ENCODE measurements at places on chromosomes 7 and 10.

- no peak for DNase-seq
These were observed 291.9 kb downstream of the PARD3 start for GRCh38 chr10:34523017-34523767.

DNA sequence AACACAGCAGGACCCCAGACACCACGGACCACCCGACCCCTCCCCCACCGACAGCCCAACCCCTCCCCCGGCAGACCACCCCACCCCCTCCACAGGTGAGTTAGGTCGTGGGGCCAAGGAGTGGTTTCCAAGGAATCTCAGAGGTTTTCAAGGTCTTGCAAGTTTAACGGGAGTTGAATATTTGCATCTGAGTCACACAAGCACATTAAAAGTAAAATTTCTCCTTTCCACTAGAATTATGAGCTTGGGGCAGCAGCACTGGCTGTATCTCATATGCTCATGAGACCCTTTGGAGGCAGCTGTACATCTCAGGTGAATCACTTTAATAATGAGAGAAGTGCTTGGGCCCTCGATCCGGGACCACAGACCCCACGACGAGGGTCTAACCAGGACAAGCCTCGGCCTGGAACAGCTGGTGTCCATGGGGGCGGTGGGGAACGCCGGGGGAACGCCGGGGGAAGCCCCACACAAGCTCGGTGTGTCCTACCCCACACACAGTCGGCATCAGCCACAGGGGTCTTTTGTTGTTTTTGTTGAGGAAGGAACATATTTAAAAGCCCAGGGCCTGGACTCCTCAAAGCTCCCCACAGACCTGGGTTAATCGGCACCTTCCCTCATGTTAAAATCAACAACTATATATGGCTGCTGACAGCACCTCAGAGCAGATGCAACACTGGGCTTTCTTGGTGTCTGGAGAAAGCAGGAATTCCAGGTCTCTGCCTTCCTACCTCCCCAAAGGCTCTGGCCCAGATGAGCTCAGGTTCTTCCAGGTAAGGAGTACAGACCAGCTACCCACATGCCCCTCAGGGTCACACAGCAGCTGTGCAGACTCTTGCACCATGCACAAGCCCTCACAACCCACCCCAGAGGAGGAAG lies 130.3 kb downstream of the DIP2C start:
- DNase-seq, result no peak

- DNase-seq, result no peak
These were observed 20.9 kb downstream of the ZMIZ1 start for GRCh38 chr10:79089632-79090031.

GRCh38 chr7:101085162-101085964 lies at the start of gene TRIM56:
TRIM56 (plus strand) TSS chr7:101085481; CDS start chr7:101087313, 1,832 bp downstream.
- peak; percentile 52 for DNase-seq

DNA sequence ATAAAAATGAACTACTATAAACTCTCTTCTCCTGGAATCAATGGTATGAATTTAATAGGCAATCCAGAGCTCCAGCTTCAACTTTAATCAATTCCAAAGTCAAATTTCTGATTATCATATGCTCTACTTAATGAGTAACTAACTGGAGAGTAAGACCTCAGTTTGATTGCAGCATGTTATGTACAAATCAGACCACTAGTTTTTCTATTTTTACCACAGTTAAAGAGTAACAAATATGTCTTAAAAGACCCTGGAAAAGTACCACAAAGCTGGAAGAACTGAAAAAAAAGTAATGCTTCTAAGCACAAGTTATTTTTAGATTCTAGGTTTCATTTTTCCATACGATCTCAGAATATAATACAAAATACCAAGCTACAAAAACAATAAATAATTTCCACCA lies 56.0 kb upstream of the TNKS2 start:
- DNase-seq, result no peak

GRCh38 chr7:129824291-129825208 lies 128.2 kb downstream of the UBE2H start:
- DNase-seq, result no peak

- no peak for DNase-seq
These were observed 2.1 kb downstream of the TRDMT1 start for GRCh38 chr10:17199351-17199804.

DNA sequence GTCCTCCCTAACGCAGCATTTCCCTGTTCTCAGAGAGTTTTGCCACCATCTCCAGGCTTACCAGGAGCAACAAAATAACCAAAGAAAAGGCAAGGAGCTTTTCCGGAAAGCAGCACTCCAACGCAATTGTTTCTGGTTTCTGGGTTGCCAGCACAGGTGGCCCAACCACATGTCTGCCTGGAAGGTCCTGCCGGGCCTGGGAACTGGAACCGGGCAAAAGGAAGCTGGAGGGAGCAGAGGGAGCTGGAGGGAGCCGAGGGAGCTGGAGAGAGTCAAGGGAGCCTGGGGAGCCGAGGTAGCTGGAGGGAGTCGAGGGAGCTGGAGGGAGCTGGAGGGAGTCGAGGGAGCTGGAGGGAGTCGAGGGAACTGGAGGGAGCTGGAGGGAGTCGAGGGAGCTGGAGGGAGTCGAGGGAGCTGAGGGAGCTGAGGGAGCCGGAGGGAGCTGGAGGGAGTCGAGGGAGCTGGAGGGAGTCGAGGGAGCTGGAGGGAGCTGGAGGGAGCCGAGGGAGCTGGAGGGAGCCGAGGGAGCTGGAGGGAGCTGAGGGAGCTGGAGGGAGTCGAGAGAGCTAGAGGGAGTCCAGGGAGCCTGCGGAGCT lies 54.6 kb downstream of the STK32C start:
- no peak for DNase-seq

- no peak for DNase-seq
These were observed 109.2 kb upstream of the AGK start for GRCh38 chr7:141441837-141442627.

GRCh38 chr7:89133819-89134218 lies 338.3 kb upstream of the TEX47 start:
- no peak for DNase-seq

DNA sequence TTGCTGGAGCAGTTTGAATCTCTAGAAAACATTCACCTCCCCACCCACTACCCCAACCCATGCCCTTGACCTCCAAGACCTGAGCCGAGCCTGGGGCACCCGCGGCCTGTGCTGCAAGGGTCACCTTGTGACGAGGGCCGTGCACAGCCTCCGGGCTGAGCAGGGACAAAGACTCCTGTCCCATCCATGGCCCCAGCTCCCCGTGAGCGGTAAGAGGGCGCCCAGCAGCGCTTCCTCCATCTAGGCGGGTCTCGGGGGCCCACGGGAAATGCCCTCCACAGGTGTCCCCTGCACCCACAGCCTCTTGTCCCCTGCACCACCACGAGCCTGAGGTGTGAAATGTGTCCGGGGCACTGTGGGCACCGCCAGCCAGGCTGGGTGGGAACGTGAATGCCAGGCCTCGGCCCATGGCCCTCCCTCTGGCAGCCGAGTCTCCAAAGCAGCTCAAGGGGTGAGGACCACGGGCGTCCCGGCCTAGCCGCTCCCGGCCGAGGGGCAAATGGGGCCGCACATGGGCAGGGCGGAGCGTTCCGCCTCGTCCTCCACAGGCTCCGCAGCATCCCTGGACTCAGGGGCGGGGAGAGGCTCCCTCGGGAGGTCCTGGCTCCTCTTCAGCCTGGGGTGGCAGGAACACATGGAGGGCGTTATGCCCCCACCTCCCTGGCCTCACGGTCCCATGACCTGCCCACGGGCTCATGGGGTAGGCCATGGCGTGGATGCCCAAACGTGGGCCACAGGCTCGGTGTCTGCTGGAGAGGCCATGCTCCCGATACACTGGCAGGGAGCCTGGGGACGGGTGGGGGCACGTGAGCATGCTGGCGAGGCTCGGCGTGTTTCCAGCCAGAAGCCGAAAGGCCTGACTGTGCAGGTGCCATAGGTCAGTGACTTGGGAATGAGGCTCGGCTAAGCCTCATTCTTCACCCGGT lies 21.1 kb downstream of the DPYSL4 start:
- DNase-seq, result no peak

DNA sequence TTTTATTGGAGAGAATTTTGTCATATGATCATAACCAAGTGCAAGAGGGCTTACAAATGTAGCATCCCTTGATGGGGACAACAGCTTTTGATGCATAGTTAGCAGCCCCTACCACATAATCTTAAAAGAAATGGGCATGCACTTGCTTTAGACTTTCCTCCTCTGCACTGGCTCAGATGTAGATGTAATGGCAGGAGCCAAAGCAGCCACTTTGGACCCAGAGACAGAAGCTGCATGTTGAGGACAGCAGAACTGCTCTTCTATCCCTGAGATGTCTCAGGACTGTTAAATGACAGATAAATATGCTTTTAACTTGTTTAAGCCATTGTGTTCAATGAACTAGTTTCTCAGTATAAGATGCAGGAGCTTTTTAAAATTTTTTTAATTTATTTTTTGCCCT lies 450.7 kb downstream of the TYW1 start:
- DNase-seq, result no peak

- DNase-seq, result no peak
These were observed 57.1 kb upstream of the IGFBP3 start for GRCh38 chr7:45978010-45978681.

- DNase-seq, result no peak
These were observed 1.4 kb downstream of the APBB1IP start for GRCh38 chr10:26439406-26440087.

DNA sequence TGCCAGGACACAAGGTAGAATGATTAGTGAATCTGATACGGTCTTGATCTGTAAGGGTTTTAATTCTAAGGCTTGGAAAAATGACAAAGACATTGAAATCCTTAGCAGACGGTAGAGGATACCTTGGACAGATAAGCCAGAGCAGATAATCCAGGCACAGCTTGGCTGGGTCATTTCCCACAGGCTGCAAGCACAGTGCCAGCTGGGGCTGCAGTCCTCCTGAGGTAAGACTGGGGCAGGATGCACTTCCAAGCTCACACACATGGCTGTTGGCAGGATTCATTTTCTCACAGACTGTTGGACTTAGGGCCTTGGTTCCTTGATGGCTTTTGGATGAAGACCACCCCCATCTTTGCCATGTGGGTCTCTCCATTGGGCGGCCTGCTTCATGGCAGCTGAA lies 63.2 kb upstream of the BMPER start:
- no peak for DNase-seq

GRCh38 chr7:8291397-8292141 lies 29.6 kb upstream of the ICA1 start:
- no peak for DNase-seq

GRCh38 chr7:101848208-101848951 lies 31.0 kb downstream of the CUX1 start:
- DNase-seq, result no peak

- no peak for DNase-seq
These were observed 325.5 kb upstream of the C7orf33 start for GRCh38 chr7:148264933-148265557.

DNA sequence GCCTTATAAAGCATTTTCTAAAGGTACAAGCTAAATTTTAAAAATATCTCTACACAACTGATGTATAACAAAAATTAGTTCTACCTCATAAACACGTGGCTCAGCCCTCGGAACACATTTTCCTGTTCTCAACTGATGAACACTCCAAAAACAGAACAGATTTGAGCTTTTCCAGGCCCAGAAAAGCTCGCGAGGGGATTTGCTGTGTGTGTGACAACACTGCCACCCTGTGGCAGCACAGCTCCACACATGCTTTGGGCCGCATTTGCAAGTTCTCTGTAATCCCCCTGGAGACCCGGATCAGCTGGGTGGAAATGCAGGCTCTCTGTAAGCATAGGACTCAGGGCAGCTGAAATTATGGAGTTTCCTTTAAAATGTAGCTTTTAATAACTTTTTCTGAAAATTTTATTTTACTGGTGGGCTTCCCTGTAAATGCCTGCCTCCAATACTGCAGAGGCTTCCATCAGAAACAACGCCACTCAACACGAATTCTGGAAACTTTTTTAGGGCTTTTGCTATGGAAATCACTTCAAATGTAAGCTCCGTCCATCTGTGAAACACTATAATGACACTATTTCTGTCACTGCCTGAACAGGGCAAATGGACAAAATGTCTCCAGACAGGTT lies 155.5 kb downstream of the COBL start:
- DNase-seq, result peak; percentile 13

DNA sequence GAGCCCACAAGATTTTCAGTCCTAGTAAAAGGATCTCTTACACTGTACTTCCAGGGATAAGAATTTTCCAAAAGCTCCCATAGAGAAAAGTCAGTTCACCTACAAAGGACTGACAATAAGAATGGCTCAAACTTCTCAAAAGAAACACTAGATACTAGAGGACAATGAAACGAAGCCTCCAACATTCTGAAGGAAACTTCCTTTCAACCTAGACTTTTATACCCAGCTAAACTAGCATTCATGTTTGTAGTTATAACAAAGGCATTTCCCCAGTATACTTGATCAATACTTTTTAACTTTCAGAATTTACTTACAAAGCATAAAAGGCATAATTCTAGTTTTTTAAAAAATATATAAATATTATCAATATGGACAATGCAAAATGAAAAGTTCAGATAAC lies 41.0 kb upstream of the DNAAF5 start:
- no peak for DNase-seq

- no peak for DNase-seq
These were observed 120.1 kb upstream of the NRP1 start for GRCh38 chr10:33454554-33454953.

DNA sequence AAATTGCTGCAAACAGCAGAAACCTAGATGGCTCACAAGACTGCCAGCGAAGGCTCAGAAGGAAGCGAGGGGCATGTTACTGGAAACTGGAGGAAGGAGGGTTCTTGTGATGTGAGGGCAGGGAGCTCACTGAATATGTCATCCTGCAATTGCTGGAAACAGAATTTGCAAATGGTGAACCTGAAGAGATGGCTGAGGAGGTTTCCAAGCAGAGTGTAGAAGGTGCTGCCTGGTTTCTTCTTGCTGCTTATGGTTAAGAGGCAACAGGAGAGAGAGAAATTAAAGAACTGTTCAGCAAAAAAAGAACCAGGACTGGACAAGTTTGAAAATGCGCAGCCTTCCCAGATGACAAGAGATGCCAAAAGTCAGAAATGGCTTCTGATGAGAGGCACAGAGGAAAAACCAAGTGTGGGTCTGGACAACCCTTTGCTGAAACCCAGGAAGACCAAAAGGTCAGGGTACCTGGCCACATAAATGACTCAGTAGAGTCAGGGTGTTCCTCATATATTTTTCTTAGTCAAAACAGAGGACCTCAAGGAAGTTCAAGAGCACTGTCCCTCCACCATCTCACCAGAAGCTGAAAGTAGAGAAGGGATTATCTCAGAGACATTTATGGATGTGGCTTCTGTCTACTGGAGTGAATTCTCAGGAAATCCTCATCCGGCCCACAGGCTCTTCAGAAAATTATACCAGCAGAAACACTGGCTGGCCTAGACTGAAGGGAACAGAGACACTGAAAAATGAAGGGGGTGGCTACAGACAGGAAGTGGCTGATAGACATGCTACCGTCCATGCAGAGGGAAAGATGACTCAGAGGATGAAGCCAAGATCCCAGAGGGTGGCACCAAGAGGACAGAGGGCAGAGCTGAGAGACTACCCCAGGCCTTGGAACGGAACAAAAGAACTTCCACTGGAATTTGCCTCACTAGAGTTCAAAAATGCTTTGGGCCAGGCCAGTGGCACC lies 10.1 kb downstream of the PAPOLB start:
- DNase-seq, result no peak

DNA sequence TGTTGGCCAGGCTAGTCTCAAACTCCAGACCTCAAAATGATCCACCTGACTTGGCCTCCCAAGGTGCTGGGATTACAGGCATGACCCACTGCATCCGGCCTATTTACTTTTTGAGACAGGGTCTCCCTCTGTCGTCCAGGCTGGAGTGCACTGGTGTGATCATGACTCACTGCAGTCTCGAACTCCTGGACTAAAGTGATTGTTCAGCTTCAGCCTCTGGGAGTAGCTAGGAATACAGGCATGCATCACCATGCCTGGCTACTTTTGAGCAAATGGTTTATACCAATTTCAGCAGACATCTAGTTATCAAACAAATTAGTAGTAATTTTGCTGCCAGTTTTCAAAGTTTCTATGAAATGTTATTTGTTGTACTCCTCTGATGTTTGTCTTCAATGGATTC lies 2.2 kb upstream of the WAC start:
- DNase-seq, result no peak
